ENCODE measurements at places on chromosomes 6 and 20.

- DNase-seq = peak; percentile 44
Measured at GRCh38 chr6:11730641-11731040, 48.0 kb downstream of the ADTRP start.

DNA sequence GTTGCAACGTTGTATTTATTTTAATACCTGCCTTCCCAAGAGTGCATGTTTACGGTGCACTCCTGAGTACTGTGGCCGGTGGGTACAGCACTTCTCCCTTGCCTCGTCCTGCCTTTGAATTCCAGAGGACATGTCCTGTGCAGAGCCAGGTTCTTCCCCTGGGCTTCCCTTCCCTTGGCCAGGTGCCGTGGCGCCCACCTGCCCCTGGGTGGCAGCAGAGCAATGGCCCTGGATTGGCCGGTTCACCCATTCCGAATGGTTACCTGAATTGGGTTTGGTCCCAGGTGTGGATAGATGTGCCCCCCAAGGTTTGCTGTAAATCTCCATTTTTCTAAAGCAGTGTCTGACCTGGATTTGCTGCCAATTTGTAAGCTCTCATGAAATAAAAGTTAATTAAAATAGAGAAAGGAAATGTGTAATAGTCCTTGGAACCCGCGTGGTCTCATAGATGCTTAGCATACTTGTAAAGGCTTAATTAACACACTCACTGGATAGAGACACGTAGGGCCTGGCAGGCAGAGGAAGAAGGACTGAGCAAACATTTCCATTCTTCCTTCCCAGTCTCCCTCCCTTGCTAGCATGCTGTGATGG is 40.6 kb downstream of the DTD1 start:
- no peak for DNase-seq

DNA sequence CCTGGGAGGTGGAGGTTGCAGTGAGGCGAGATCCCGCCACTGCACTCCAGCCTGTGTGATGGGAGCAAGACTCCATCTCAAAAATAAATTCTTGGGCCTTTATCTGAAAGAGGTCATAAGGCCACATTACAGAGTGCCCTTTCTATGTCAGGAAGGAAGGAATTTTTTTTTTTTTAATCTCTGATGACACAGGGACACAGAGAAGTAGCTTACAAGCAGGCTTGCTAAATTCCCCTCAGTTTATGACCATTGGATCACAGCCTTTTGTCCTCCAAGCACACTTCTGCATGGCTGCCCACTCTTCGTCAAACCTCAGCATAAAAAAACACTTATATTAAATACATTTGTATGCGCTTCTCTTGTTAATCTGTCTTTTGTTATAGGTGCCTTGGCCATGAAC is 7.5 kb upstream of the IFNGR1 start:
- DNase-seq = peak; percentile 83

GRCh38 chr6:112223070-112223861 is 31.1 kb downstream of the LAMA4 start:
- DNase-seq = no peak

GRCh38 chr6:159013229-159013628 is 13.2 kb upstream of the RSPH3 start:
- DNase-seq = peak; percentile 46

Measured in suppressor macrophage treated with lipopolysaccharide for 1 hour (primary cell).